ENCODE measurements at places on chromosomes 1 and 21.
A peak's percentile ranks its signal among the peaks of the same experiment; 100 is the strongest.

- no peak for DNase-seq
- H3K27me3 ChIP-seq, result no peaks in the 10 kb centered on the region
- H3K27ac ChIP-seq, result no peak overlapping the region
Measured at GRCh38 chr1:223421676-223422075, 28.5 kb downstream of the CCDC185 start.

DNA sequence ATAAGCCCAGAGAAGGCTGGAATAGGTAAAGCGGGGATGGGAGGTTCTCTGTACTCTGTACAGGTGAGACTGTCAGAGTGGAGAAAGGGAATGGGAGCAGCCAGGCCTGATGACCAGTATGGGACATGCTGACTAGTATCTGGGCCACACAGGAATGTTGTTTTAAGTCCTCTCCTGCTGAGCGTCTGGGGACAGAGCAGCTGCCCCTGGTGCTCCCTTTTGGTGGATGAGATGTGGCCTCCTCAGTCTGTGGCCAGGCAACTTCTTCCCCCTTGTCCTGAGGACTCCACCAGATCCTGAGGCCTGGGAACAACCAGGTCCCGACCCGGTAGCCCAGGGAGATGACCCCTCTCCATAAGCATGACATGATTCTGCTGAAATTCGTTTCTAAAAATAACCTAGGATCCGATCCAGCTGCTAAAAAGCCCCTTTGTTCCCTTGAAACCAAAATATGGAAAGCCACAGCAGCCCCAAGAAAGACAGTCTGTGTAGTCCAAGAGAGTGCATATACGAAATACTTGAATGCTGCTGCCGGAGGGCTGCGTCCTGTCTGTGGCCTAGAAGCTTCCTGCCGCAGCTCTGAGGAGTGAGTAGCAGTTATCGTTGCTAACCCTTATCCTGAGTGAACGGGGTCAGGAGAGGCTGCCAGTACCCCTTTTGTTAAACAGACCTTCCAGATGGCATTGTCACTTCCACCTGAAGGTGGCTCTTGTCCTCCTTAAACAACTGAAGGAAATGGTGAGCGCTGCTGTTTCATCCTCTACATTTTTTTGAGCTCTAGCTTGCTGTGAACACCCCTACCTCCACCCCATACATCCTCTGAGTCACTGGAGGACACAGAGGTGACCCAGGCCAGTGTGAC lies 47.1 kb downstream of the ATP2B4 start:
- H3K27me3 ChIP-seq, result no peaks in the 10 kb centered on the region
- no peaks in the 10 kb centered on the region for H3K36me3 ChIP-seq
- H3K4me3 ChIP-seq, result no peak overlapping the region
- DNase-seq, result peak; percentile 34

DNA sequence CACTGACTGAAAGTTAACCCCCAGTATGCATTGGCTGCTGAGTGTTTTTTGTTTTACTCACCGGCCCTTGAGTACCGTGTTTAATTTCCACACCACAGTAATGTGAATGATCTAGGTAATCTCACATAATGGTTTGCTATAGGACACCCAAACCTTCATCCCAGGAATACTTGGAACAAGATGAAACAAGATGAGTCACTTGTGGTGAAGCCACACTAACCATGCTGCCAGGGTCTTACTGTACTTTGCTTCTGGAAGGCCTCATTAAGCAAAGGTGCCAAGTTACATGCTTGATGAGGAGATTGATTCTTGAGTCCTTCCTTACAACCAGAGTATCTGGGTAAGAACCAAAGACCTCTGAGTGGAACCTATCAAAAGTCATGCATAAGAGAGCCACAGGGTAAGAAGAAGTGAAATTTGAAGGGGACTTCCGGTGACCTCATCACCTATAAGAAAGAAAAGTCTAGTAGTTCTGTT lies 163.3 kb downstream of the NRIP1 start:
- no peaks in the 10 kb centered on the region for H3K27me3 ChIP-seq
- no peaks in the 10 kb centered on the region for H3K4me1 ChIP-seq
- H3K4me3 ChIP-seq, result no peak overlapping the region
- H3K27ac ChIP-seq, result no peak overlapping the region
- H3K36me3 ChIP-seq, result no peaks in the 10 kb centered on the region

DNA sequence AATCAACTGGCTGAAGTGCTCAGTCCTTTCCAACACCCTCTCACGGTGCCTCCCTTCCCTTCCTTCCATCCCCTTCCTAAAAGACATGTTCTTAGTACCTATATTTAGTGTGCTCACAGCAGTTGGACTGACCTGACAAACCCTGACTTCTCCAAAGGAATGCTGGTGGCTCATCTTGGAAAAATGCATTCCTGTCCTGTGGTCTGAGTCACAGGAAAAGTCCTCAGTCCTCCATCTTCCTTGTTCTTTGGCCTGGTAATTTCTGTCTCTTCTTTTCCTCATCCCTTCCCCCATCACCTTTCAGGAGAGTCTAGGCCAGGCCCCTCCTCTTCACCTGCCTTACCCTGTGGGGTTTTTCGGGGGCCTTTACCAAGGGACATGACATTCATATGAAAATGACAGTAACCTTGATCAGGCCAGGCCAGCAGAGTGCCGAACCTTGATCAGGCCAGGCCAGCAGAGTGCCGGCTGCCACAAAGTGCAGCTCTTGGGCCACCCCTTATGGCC lies 7.2 kb downstream of the ATP1B1 start:
- DNase-seq, result peak; percentile 69
- H3K27ac ChIP-seq, result no peak overlapping the region
- H3K4me3 ChIP-seq, result peak overlapping the region; percentile 67
- H3K27me3 ChIP-seq, result no peaks in the 10 kb centered on the region
- H3K4me1 ChIP-seq, result peaks cover 14% of the 10 kb centered on the region
- H3K36me3 ChIP-seq, result peaks cover 49% of the 10 kb centered on the region

DNA sequence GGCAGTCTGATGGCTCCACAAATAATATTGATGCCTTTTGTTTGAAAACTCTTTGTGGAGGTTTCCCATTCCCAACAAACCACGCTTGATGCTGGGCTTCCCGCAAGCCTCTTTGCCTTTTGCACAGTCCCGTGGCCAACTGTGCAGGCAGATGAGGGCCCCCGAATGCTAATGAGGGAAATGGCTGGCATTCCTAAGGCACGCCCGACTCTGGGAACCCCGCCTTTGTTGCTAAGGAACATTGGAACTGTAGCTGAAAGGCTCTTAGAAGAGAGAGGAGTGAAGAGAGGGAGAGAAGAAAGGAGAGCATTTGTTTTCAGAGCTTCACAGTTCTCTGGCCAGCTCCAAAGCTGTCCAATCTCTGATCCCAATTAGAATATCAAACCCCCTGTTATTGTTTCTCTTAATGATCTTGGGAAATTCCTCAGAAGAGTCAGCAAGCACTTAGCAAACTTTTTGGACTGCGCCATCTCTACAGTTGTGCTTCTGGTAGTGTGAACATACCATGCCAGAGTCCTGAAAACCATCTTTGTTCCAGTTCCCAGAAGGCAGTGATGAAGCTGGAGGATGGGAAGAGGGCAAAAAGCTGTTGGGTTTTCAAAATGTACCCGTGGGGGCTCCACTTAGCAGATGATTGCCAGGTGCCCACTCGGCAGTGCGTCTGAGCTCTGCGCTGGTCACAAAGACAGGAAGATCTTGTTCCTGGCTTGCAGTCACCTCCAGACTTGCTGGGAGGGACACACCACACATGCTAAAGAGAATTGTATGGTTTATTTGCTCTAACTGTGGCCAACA lies 60.1 kb upstream of the CYP2J2 start:
- H3K27me3 ChIP-seq, result no peaks in the 10 kb centered on the region
- no peak for DNase-seq
- no peaks in the 10 kb centered on the region for H3K36me3 ChIP-seq
- H3K27ac ChIP-seq, result no peak overlapping the region
- H3K4me1 ChIP-seq, result no peaks in the 10 kb centered on the region
- H3K4me3 ChIP-seq, result no peak overlapping the region

DNA sequence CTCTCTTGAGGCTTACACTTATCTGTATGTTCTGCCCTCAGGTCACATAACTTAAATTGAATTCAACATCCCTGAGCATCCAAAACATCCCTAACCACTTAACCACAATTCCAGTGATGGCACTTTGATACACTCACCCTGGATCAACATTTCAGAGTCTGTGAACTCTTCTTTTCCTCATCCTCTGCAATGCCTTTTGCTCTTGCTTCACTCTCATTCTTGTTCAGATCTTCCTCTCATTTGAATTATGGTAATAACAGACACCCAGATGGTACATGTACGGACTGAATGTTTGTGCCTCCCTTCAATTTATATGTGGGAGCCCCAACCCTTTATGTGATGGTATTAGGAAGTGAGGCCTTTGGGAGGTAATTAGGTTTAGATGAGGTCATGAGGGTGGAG lies 33.4 kb downstream of the PTGER3 start:
- no peak overlapping the region for H3K27ac ChIP-seq
- no peaks in the 10 kb centered on the region for H3K27me3 ChIP-seq
- H3K4me3 ChIP-seq, result no peak overlapping the region
- H3K4me1 ChIP-seq, result no peaks in the 10 kb centered on the region
- no peaks in the 10 kb centered on the region for H3K36me3 ChIP-seq
- no peak for DNase-seq
